ENCODE measurements at places on chromosomes 13 and 19.

- DNase-seq: no peak
Measured at GRCh38 chr13:99299920-99300341, 7.3 kb downstream of the GPR183 start.

- peak; percentile 57 for DNase-seq
Measured at GRCh38 chr13:43331672-43332071, 308.3 kb downstream of the DNAJC15 start.

- DNase-seq: no peak
Measured at GRCh38 chr13:51559946-51560735, 24.1 kb upstream of the WDFY2 start.

- no peak for DNase-seq
Measured at GRCh38 chr13:50389726-50390125, 374.5 kb downstream of the KCNRG start.

- no peak for DNase-seq
Measured at GRCh38 chr19:10774893-10775292, 57.0 kb downstream of the DNM2 start.

- peak; percentile 90 for DNase-seq
Measured at GRCh38 chr19:2983351-2984214, 6.2 kb downstream of the TLE6 start.

GRCh38 chr19:50476224-50476906 is at the start of the genes EMC10 and GARIN5A:
Gene EMC10, plus strand, starts transcription at chr19:50476507. Its CDS starts 38 bp downstream, at chr19:50476545.
Gene GARIN5A, minus strand, starts transcription at chr19:50476848. Its CDS starts 460 bp downstream, at chr19:50476388.
- peak; percentile 92 for DNase-seq

DNA sequence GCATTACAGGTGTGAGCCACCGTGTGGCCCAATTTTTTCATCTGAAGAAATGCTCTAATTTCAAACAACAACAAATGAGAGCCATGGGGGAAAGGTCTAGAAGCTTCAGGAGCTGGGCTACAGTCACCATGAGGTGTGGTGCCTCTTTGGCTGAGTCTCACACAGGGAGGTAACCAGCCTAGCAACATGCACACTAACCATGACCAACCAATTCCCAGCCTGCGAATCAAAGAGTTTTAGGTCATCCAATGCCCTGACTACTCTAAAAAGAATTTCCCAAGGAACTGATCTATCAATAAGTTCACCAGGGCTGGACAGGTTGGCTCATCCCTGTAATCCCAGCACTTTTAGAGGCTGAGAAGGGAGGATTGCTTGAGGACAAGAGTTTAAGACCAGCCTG is 29.9 kb downstream of the PBX4 start:
- DNase-seq: no peak

DNA sequence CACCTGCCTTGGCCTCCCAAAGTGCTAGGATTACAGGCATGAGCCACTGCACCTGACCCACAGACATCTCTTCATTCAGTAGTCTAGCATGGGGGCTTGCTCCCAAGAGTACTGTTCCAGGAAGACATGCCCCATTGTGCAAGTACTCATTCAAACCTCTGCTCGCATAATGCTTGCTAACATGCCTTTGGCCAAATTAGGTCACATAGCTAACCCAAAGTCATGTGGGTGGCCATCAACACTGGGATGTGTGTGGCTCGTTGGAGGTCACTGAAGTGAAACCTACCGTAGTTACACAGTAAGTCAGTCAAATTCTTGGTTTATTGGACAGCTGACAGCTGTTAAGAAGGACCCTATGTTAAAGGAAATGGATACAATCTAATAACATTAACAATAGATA is 20.3 kb downstream of the RFXAP start:
- no peak for DNase-seq

DNA sequence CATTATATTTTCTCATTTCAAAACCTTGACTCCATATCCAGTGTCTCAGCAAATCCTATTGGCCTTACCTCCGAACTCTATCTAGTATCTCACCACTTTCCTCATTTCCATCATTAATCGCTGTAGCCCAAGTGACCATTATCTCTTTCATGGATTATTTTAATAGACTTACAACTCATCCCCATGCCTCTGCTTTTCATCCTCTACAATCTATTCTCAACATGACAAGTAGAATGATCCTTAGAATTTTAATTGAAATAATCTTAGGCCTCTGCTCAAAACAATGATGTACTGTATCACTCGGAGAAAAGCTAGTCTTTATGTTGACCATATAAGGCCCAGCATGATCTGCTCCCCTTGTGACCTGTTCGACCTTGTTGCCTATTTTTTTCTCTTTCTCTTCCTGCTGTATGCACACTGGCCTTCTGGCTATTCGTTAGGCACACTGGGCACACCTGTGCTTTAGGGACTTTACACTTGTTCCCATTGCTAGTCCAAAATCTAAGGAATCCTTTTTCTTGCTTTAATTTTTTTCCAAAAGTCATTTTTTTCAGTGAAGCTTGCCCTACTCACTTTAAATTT is 21.4 kb downstream of the DNAJC15 start:
- no peak for DNase-seq

- no peak for DNase-seq
Measured at GRCh38 chr13:29020314-29020713, 200.2 kb downstream of the MTUS2 start.

- DNase-seq: peak; percentile 42
Measured at GRCh38 chr13:51542346-51543242, 41.7 kb upstream of the WDFY2 start.

GRCh38 chr19:5451494-5451893 is 3.7 kb upstream of the ZNRF4 start:
- DNase-seq: no peak

GRCh38 chr19:4375164-4376027 is 25.0 kb downstream of the SH3GL1 start:
- peak; percentile 44 for DNase-seq

DNA sequence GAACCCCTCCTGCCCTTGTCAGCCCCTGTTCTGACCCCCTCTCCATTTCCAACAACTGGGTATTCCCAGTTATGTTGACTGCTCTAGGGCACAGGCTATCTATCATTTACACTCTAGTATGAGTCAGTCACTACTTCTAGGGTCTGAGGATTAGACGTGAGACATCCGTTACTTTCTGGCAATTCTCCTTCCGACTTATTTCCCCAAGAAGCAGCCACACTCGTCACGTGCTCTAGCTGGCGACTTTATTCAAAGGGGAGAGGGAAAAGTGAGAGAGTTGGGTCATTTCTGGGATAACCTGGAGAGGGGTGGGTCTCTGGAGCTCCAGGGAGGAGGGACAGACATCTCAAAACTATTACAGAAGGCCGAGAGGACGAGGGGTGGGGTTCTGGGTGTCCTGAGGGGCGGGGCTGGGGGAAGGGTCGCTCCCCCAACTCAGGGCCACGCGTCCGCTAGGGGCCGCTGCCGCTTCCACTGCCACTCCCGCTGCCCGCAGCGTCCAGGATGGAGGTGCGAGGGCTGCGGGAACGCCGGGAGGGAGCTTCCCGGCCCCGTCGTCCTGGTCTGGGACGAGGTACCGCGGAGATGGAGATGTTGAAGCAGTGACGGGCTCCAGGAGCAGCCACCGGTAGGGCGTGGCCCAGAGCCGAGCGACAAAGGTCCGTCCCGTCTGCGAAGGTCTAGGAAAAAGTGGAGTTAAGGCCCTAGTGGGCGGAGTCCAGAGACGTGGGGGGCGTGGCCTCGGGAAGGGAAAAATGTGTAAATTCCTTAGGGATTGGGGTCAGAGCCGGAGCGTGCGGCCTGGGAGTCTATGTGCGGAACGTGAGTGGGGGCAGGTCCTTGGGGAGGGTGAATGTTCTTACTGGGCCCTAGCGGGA is 8.9 kb downstream of the RTBDN start:
- peak; percentile 76 for DNase-seq

- DNase-seq: no peak
Measured at GRCh38 chr13:113077953-113078901, 27.4 kb upstream of the F7 start.

GRCh38 chr13:50757008-50757407 is 86.5 kb downstream of the DLEU7 start:
- DNase-seq: no peak

DNA sequence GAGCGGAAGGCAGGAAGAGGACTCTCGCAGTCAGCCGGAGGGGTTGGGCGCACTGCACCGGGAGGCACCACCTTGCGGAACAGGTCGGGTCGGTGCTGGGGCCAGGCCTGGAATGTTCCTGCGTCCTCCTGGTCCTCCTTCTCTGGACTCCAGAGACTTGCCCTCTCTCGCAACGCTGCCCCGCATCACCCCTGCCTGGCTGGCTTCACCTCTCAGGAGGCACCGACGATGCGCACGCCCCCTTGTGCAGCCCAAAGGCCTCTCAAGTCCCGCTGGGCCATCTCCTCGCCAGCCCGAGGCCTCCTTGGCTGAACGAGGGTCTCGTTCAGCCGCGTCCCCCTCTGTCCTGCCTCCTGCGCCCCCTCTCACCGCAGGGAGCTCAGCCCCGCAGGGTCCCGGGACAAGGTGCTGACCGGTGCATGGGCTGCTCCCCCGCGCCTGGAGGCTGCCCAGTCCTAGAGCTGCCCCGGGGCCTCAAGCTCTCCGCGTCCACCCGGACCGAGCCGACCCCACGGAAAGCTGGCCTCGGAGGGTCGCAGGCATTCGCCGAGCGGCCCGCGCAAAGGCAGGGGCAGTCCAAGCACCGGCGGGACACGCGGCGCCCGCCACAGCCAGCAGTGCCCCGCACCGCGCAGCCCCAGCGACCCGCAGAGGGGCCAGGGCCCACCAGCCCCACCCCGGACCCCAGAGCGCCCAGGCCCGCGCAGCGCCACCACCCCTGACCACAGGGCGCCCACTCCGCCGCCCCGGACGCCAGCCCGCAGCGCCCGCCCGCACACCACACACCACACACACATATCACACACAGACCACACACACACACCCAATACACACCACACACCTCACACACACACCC is 133.8 kb downstream of the CRYL1 start:
- no peak for DNase-seq

DNA sequence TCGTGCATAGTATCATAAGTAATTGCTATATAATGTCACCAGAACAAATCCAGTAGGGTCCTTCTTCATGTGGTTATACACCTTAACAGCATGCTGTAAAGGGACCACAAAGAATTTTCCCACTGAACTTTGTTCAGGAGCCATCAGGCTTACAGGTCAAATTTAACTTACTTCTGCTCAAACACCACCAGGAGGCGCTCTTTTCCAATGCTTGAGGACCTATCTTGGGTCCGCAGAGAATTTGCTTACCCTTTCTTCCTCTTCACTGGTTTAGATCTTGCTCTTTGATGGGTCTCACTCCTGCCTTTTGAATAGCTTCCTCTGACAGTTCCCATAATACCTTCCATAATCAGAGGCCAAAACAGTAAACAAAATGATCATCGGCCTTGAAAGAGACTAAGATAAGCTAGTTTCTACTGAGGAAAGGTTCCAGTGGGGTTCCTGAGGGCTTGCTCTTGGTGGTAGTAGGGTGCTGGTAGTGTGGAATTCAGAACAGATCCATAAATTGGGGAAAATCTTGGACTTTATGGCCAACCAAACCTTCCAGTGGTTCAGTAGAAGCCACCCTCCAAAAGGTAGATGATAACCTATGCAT is 37.4 kb downstream of the SCGB2B2 start:
- peak; percentile 79 for DNase-seq

GRCh38 chr13:44489751-44490150 is 86.4 kb downstream of the TSC22D1 start:
- no peak for DNase-seq

- no peak for DNase-seq
Measured at GRCh38 chr13:97339988-97340749, 93.8 kb upstream of the RAP2A start.

DNA sequence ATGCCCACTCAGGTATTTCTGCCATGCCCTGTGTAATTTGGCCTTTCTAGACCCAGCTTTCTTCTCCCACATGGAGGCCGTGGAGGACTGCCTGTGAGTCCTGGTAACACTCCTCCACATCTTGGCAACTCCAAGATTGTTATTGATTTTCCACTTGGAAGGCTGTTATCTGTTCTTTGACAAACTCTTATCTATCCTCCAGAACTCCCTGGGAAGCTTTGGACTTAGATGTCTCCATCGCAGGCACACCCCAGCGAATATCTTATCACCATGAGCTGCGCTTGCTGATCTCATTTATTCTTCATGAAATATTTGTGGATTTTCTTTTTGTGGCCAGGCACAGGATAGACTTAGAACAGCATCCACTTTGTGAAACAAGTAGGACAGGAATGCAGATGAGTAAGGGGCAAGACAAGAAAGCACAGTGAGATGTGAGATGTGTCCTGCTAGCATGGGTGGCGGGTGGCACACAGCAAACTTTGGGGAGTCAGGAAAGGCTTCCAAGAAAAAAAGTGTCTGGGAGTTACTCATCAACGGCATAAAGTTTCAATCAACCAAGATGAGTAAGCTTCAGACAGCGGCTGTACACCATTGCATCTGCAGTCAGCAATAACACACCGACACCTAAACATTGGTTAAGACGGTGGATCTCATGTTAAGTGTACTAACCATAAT is 84.5 kb upstream of the IRS2 start:
- DNase-seq: peak; percentile 34

- peak; percentile 99 for DNase-seq
Measured at GRCh38 chr19:12791345-12792050, at the start of gene JUNB. Gene JUNB, plus strand, starts transcription at chr19:12791486. Its CDS starts 286 bp downstream, at chr19:12791772.

DNA sequence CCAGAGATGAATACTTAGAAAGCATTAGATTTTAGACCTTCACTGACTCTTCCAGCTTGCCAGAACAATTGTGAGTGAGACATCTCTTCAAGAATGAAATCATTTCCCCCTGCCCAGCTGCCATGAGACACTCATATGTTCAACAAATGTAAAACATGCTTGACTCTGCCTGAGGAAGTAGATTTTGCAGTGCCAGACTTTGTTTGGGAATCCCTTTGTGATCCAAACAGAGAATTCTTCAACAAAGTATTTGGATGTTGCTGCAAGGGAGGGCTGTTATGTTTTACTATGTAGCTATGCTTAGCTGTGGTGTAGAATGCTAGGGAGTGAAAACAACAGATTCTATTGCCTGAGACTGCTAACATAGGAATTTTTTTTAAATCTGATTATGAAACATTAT is 416.4 kb downstream of the DCT start:
- no peak for DNase-seq

DNA sequence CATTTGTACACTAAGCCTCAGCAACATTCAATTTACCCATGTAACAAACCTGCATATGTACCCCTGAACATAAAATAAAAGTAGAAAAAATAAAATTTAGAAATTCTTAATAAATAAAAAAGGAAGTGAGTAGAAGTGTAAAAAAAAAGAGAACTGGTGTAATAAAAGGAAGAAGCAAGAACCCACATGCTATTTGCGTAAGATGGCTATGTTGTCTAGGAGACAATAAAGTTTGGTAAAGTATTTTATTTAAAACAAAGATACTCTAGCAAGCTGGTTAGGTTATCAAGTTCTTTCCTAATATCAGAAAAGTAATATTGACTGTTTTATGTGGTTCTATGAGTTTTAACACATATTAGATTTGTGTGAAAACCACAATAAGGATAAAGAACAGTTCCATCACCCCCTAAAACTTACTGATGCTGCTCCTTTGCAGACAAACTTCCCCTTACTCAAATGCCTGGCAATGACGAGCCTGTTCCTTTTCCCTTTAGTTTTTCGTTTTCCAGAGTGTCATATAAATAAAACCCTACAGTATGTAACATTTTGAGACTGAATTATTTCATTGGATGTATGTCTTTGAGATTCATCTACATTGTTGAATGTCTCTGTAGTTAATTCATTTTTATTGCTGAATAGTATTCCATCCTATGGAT is 98.9 kb downstream of the TNFSF13B start:
- DNase-seq: no peak

GRCh38 chr13:67296511-67296910 is 66.4 kb upstream of the PCDH9 start:
- no peak for DNase-seq

- no peak for DNase-seq
Measured at GRCh38 chr13:40119852-40120251, 464.4 kb downstream of the COG6 start.

- DNase-seq: no peak
Measured at GRCh38 chr13:58452123-58452623, 820.6 kb downstream of the PCDH17 start.

- DNase-seq: no peak
Measured at GRCh38 chr13:44241638-44242037, 132.0 kb upstream of the SERP2 start.

All from cardiac muscle cell (in vitro differentiated cells and primary cell).